ENCODE measurements at places on chromosomes 11 and 22. TPM values are rescaled to one million over a fixed set of nuclear protein-coding genes. Genes with fewer than 3 reads are reported as not detected.

DNA sequence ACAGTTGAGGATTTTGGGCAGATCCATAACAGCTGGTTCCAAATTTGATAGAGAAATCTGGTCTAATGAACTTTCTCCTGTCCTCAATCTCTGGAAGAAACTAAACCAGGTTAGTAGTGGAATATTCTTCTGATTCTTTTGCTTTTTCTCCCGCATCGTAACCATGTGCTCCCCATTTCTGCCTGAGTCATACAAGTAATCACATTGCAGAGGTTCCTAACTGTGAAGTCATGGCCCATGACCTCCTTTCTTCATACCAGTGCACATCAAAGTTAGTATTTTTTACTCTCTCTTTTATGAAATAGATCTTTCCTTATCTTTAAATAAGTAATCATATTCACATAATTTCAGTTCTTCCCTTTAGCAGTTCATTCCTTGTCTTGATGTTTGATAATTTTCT lies 249.0 kb downstream of the DYNC2H1 start:
- no peak for DNase-seq

- DNase-seq = no peak
Measured at GRCh38 chr11:49499117-49499516, 290.7 kb upstream of the FOLH1 start.

ANO1 gene
- polyA plus RNA-seq = 12.3 TPM

DNA sequence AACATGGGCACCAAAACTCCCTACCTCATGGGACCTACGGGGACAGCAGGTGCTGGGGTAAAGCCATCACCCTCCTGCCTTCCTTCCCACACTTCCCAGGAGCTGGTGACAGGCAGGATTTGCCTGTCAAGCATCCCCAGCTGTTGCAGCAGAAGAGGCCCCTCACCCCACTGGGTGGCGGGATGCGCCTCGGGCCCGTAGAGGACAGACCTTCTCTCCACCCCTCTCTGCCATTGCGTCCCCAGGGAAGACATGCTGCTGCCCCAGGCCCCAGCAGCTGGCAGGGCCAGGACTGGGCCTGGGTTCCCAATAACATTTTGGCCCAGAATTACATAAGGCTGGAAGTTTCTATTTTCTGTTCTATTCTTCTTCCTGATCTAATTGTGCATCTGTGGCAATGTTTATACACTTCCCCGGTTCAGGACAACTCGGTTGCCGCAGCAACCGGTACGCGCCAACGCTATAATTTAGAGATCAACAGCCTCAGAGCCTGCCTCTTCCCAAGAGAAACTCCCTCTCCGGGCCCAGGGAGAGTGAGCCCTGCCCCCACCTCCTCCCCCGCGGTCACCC lies 25.4 kb downstream of the KCNJ4 start:
- DNase-seq = no peak

IGLL1 gene
- polyA plus RNA-seq = 1.6 TPM

TSSK2 gene
- polyA plus RNA-seq = not detected

MPPED2 gene
- polyA plus RNA-seq = 17.1 TPM

PGA5 gene
- polyA plus RNA-seq = 0.35 TPM

DNA sequence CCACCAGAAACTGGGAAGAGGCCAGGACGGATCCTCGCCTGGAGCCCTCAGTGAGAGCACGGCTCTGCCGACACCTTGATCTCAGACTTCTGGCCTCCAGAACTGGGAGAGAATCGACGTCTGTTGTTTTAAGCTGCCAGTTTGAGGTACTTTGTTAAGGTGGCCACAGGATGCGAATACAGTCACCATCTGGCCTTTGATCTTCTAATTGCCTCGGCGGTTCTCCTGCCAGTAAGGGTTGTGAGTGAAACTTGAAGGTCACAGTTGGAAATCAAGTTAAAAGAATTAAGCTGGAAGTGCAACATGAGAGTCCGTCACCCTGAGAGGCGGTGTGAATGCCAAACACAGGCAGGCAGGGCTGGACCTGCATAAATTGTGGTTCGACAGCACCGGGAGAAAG lies 27.9 kb downstream of the PARVB start:
- DNase-seq = no peak
